Activated naive CD8-positive, alpha-beta T cell treated with anti-CD3 and anti-CD28 coated beads for 36 hours (primary cell): ENCODE measurements at places on chromosomes 2 and 18.

DNA sequence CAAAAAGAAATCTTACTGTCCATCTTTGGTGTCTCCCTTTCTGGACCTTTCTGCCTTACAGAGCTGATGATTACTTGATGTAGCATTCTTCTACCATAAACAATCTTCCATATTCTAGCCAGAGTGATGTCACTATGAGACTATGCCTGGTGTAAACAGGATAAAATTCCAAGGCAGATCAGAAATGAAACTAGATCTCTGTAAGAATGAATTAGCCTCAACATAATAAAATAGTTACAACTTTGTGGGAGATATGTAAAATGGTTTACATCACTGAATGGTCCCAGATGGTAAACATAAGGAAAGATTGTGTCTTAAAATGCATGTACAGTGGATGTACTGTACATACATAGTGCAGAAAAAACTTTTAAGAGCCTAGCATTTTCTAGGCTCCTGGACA lies 112.3 kb upstream of the ZNF521 start:
- no peak for DNase-seq

DNA sequence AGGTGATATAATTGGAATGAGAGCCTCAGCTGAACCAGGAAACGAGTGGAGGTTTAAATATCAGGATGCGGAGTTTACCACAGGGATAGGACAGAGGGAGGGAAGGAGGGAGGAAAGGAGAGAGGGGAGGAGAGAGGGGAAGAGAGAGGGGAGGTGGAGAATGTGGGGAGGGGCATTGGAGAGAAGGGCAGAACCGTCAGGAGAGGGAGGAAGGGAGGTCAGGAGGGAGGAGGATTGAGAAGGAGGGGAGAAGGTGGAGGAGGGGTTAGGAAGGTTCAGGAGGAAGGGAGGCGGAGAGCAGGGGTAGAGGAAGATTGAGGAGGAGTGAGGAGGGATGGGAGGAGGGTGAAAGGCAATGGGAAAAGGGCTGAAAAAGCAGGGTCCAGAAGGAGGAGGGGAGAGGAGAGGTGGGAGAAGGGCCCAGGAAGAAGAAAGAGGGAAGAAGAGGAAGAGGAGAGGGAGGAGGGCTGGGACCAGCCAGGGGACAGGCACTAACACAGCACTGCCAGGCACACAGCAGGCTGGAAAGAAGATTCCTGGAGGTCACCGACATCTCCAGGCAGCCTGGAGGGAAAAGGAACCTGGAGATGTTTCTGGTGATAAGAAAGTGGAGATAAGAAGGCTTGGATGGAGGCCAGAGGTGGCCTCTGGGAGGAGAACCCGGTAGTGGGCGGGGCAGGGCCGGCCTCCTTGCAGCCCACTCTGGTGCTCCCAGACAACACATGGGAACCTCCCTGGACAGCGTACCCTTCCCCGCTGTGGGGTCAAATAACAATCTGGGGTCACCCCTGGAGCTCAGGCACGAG lies 176.7 kb upstream of the SMAD2 start:
- DNase-seq: no peak

- no peak for DNase-seq
These were observed 25.4 kb upstream of the SCN7A start for GRCh38 chr2:166519391-166519962.

DNA sequence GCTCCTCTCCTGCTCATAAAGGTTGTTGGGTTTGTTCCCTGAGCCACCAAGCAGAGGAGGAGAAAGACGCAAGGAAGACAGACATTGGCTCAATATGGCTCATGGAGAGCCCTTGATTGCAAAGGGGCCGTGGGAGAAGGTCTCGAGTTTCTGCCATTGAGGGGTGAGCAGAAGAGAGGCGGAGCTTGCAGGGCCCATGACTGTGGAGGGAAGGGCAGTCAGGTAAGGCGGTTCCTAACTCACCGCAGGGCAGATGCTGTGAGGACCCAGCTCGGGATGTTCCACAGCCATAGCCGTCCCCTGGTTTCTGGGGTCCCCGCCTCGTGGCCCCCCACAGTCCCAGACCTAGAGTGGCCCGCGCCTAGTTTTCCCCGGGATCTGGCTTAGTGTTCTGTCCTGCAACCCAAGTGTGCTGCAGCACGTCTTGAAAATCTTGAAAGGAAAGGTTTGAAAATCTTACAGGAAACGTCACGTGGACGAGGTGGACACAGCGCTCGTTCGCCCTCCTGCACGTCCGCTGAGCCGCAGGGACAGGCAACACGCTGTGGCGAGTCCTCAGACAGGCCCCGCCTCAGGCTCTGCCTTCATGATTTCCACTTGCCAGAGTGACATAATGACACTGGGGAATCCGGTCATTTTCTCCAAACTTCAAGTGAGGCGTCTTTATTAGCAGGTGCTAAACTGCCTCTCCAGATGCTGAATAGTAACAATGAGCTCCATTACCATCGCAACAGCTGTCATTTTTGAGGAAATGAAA lies 105.5 kb upstream of the HDAC4 start:
- no peak for DNase-seq
